Pons (tissue), 1 donor: ENCODE measurements at places on chromosomes 4 and X.

DNA sequence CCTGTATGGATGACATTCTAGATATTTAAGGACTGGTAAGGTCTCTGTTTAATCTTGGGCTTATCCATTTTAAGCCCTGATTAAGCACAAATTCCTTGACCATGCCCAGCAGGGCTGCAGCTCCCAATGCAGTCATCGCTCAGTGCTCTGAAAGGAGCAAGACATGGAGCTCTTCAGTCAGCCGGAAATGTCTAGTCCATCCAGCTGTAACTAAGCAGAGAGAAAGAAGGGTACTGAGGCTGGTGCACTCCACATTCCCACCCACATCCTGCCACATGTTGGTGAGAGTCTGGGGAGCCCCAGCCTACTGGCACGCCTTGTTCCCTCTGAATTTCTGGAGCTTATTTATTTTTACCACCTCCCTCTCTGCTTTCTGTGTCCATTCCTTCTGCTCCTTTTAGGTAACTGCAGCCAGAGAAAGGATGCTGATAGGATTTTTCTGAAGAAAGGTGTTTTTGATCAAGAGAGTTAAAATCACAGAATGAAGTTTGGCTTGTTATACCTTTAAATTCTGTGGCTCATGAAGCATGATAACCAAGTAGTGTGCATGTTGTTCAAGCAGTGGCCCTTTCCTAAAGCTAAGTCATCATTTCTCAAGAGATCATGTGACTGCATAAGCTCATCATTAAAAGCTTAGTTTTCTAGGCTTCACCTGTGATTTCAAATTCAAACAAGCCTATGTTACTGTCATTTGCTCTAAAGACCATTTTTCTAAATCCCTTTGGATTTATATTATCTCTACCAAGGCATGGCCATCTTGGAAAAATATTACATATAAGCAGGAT lies 74.0 kb downstream of the GALNT7 start:
- DNase-seq, result no peak

GRCh38 chr4:185932491-185932890 lies 120.5 kb upstream of the SORBS2 start:
- no peak for DNase-seq

GRCh38 chr4:65943076-65943475 lies 272.8 kb upstream of the EPHA5 start:
- DNase-seq, result no peak

GRCh38 chrX:107982356-107982755 lies at the start of gene TEX13B:
TSS of gene TEX13B (minus strand) at chrX:107982370. CDS start at chrX:107982127, 243 bp downstream.
- no peak for DNase-seq

DNA sequence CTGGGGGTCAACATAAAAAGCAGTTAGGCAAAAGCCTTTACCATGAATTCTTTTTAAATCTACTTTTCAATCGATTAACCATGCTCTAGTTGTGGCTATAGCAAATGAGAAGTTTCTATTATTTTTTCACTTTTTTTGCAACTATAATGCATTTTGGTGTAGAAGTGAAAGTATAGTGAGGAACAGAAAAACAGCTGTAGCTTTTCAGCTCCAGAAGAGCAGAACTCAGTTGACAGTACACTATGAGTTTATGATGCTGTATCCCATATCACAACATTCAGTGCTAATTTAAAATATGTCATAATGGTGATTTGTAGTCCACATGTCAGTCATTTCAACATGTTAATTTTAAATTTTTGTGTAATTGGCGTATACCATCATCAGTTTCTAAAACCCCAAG lies 8.7 kb upstream of the MUC7 start:
- DNase-seq, result no peak

DNA sequence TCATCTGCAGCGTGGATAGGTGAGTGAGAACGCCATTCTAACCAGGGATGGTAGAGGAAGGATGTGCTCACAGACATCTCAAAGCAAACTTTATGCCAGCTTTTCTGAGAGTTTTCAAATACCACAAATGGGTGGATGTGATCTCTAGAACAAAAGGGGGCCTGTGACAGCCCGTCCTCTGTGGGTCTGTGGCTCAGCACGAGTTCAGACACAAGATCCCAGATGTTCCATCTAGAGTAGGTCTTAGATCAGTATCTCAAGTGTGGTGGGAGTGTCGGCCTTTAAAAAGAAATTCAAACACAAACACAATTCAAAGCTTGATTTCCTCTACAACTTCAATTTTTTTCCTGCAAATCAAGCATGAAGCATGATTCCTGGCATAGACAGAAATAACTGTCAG lies 22.8 kb downstream of the QDPR start:
- no peak for DNase-seq
